ENCODE measurements at places on chromosomes 6 and 20.

DNA sequence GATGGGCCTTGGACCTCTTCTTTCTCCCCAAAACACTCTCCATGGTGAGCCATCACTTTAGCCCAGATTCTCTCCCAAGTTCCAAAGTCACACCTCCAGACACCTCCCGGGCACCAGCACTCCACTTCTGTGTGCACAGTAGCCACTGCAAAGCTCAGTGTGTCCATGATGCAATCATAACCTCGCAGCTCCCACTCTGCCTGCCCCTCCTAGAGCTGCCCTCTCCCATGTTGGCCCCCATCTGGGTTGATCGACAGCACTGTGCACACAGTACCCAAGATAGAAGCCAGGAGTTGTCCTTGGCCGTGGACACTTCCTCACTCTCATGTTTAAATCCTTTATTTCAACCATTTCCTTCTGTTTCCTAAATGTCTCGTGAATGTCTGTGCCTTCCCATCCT is 293.3 kb downstream of the PACRG start:
- DNase-seq = no peak

- peak; percentile 41 for DNase-seq
Observed at GRCh38 chr20:17431621-17432364, 99.4 kb downstream of the BFSP1 start.

- DNase-seq = no peak
Observed at GRCh38 chr6:157779705-157780604, 43.1 kb upstream of the SNX9 start.

GRCh38 chr6:311679-312220 is 19.5 kb downstream of the DUSP22 start:
- DNase-seq = no peak

- DNase-seq = no peak
Observed at GRCh38 chr6:146664871-146665360, 66.1 kb downstream of the ADGB start.

GRCh38 chr6:112691289-112691688 is 344.2 kb downstream of the RFPL4B start:
- DNase-seq = no peak

GRCh38 chr6:37170273-37171200 is 585 bp downstream of the PIM1 start:
- peak; percentile 34 for DNase-seq

- DNase-seq = peak; percentile 62
Observed at GRCh38 chr6:35141007-35141655, at the start of gene TCP11. Gene TCP11, minus strand, starts transcription at chr6:35141339. Its CDS starts 469 bp downstream, at chr6:35140870.

DNA sequence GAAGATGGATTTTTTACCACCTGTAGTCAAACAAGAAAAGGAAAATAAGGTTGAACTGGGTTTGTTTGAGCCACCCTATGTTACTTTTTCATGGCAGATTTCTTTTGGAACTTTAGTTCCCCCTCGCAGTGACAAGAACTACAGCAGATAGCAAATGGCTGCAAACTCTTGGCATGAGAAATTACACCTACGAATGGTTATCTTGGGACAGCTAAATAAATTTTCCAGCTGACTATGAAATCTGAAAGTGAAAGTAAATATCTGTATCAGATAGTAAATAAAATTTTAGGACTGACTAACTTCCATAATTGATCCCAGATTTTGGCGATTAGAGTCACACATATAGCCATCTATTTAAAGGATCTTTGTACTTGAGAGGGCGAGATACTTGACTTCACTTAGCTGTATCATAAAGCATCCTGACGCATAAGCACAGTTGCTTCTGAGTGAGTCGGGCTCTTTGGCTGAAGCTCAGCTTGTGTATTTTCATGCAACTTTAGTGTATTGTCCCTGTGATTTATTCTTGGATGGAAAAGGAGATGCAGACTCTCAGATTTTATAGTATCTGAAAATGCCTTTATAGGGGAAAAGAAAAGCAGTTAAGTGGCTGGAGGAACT is 125.3 kb upstream of the B3GAT2 start:
- DNase-seq = no peak

DNA sequence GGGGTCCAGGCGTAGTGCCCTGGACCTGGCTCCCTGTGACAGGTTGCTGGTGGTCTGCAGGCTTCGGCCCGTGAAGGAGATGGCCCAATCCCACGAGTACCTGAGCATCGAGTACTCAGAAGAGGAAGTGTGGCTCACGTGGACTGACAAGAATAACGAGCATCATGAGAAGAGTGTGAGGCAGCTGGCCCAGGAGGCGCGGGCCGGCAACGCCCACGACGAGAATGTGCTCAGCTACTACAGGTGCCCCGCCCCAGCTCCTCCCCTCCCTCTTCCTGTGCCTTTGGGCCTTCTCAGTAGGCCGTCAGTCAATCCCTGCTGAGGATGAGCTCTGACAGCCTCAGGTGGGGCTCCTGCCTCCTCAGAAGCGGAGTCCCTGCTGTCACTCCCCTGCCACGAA is 42.6 kb downstream of the UQCC2 start:
- DNase-seq = peak; percentile 78

- no peak for DNase-seq
Observed at GRCh38 chr20:62294516-62294915, 8.3 kb upstream of the ADRM1 start.

- DNase-seq = no peak
Observed at GRCh38 chr6:159565181-159565710, 127.8 kb downstream of the SOD2 start.

- no peak for DNase-seq
Observed at GRCh38 chr6:160197662-160198061, 61.0 kb downstream of the SLC22A2 start.

GRCh38 chr6:13988049-13988738 is 63.4 kb downstream of the RNF182 start:
- DNase-seq = no peak

GRCh38 chr20:14117768-14118167 is 122.5 kb downstream of the MACROD2 start:
- no peak for DNase-seq

GRCh38 chr6:118886641-118887040 is 7.3 kb upstream of the ASF1A start:
- DNase-seq = no peak

- no peak for DNase-seq
Observed at GRCh38 chr6:16160794-16161193, 31.9 kb downstream of the MYLIP start.

DNA sequence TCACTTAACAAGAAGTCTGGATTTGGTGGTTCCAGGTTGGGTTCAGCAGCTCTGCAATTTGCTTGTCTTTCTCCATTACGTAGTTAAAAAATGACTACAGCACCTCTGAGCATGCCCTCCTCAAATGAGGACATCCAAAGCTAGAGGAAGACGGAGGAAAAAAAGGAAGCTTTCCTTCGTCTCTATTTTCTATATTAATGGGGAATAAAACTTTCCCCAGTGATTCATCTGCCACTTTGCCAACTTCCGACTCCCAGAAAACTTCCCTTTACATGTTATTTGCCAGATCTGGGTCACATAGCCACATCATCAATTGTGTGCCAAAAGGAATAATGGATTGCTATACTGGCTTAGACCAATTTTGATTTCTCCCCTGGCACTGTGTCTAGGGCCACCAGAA is 69.5 kb downstream of the ZFAND3 start:
- DNase-seq = no peak

GRCh38 chr6:156563714-156564113 is 213.5 kb upstream of the ARID1B start:
- DNase-seq = no peak

GRCh38 chr20:35742741-35743523 is 872 bp upstream of the RBM39 start:
- DNase-seq = peak; percentile 56

DNA sequence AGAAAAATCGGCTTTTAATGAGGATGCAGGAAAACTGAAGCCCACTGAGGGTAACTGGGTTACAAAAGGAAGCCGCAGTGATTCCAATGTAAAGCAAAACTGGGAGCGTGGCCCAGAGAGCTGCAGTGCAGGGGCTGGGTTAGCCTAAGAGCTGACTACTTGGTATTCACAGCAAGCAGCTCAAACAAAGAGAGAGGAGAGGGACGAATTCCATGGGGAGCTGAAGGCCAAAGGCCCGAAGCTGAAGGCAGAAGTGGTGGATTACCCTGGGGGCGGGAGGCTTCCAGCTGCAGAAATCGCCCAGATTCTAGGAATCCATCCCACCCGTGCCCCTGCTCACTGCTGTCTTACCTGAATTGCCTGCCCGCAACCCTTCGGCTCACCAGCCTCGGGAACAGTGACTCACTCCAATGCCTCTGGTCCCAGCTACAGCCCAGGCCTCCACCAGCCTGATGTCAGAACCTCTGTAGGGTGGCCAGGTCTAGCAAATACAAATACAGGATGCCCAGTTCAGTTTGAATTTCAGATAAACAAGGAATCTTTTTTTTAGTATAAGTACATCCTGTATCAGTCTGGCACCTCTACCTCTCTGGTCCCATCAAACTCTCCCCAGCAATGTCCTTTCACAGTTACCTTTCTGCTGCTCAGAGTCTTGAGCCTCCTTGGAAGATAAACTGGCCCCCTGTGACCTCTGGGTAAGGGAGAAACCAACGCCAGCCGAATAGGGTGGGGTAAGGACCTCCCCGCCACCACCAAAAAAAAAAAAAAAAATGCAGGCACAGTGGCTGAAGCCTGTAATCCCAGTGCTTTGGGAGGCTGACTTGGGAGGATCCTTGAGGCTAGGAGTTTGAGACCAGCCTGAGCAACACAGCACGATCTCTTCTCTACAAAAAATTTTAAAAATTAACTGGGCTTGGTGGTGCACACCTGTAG is 14.6 kb upstream of the ZMYND8 start:
- no peak for DNase-seq

DNA sequence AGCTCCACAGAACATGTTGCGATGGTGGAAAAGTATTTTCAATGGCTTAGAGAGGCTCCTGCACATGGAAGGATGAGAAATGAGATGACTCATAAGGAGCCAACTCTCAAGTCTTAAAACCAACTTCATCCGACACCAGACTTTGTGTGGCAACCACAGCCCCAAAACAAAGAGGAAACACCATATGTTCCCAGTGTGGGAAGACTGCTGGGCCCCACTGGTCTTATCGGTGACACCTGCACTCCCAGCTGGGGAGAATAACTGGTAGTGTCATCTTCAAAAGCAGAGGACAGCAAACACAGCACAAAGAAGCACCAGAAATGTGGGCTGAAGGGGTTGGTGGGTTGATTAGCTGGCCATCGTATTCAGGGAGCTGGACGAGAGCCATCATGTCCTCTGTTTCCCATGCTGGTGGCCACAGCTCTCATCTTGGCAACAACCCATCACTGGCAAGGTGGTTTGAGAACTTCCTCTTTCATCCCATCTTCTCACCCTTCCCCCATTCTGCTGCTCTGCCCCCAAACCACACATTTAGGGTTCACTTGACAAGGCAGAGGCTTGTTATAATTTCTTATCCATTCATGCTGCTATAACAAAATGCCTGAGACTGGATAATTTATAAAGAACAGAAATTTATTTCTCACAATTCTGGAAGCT is 46.0 kb upstream of the TASP1 start:
- no peak for DNase-seq
